ENCODE measurements at places on chromosomes 16 and 17.
A peak's percentile ranks its signal among the peaks of the same experiment; 100 is the strongest.

DNA sequence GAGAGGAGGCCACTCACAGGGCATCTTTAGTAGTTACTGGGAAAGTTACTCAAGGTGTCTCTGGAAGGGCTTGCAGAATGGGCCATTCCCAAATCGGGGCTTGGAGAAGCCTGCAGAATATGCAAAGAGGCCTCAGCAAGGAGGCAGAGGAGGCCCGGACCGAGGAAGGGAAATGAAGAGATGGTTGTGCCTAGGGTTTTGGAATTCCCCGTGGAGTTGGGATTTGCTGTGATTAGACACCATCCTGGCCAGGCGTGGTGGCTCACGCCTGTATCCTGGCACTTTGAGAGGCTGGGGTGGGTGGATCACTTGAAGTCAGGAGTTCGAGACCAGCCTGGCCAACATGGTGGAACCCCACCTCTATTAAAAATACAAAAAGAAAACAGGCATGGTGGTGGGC, 193.0 kb downstream of the IRF8 start:
- DNase-seq: no peak

- DNase-seq: no peak
Observed at GRCh38 chr16:4011940-4012629, 104.2 kb downstream of the ADCY9 start.

GRCh38 chr16:67025210-67025550, 3.8 kb upstream of the CBFB start:
- no peak for DNase-seq

DNA sequence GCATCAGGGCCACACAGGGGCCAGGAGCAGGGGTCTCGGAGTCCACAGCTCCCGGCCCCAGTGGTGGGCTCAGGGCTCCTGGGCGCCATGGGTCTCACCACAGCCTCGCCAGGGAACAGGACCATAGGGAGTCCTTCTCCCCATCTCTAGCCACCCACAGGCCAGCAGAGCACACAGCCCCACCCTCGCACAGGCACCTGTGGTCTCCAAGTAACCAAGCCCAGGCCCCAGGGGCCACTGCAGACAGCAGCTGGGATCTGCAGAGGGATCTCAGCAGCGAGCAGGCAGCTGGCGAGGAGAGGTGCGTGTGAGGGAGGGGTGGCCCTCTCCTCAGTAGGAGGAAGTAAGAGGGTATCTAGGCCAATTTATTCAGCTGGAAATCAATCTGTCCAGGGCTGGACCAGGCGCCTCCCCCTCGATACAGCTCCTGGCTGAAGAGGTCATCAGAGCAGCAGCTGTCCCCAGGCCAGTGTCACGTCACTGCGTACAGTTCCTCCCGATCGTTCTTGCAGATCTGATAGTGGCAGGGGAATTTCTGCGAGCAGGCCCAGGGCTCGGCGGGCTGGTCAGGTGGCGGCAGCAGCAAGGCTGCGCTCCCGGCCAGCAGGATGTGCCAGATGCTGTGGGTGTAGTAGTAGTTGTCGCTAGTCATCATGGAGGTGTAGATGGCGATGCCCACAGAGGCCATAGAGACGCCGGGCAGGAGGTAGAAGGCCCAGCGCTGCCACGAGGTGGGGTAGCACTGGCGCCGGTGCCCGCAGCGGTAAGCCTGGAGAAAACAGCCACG, 1.4 kb upstream of the MRPL28 start:
- no peak for DNase-seq

- DNase-seq: no peak
Observed at GRCh38 chr17:15406081-15406480, 61.3 kb downstream of the CDRT4 start.

DNA sequence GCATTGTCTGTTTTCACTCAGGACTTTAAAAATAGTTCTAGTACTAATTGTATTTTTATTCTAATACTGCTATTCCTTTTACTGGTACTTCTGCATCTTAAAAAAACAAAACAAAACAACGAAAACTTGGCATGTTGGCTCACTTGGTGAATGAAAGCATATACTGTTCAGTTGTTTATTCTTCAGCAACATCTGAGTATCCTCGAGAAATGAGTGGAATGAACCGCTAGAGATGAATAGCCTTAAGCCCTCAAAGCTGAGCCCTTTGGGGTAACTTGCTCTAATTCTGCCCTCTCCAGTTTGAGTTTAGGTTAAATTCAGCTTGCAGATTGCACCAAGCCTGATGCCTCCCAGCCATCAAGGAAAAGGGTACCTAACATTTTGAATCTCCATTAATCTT, 126.5 kb downstream of the WWOX start:
- DNase-seq: no peak

DNA sequence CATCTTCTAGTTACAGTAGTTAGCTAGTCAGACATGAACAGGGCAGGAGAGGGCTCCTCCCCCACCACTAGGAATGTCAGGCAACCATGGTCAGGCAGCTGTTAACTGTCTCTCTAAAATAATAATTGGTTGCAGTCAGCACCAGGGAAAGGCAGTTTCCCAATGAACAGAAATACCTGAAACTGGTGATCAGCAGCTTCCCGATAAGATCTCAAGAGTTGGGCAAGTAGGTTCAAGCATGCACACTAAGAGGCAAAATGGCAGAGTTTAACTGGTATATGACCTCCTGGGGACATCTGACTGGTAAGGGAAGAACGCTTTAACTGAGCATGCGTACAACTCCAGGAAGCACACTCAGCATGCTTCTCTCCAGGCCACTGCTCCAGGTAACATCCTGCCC, 12.6 kb upstream of the XYLT1 start:
- DNase-seq: no peak

DNA sequence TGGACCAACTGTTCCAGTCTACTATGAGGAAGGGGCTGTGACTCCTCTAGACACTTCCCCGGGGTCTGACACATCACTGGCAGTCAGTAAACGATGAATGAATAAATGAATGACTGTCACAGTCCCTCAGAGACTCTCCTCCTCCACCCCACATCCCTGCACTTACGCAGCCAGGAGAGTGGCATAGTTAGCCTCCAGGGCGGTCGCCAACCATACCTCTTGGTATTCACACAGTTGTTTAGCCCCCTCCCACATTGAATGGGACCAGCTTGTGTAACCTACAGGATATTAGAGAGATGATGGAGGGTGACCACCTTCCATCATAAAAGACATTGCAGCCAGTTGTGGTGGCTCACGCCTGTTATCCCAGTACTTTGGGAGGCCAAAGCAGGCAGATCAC, 25.7 kb downstream of the UBALD1 start:
- DNase-seq: no peak

- DNase-seq: no peak
Observed at GRCh38 chr17:44687756-44688155, 1.8 kb downstream of the CCDC43 start.

DNA sequence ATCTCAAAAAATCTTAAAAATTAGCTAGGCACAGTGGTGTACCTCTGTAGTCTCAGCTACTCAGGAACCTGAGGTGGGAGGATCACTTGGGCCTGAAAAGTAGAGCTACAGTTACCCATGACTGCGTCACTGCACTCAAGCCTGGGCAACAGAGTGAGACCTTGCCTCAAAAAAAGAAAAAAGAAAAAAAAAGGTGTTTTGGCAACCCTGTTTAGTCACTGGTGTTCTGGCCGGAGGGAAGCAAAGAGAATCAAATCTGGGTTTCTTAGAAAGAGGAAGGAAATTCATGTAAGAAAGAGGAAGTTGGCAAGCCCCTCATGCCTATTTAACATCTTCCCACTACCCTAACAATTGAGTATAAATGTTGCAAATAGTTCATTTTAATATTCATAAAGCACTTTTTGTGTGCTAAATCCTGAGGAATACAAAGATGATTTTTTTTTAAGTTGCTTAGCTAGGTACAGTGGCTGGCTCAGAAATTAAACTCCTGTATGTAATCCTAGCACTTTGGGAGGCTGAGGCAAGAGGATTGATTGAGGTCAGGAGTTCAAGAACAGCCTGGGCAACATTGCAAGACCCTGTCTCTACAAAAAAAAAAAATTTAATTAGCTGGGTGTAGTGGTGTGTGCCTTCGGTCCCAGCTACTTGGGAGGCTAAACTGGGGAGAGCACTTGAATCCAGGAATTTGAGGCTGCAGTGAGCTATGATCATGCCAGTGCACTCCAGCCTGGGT, 6.5 kb upstream of the USP32 start:
- peak; percentile 97 for DNase-seq

DNA sequence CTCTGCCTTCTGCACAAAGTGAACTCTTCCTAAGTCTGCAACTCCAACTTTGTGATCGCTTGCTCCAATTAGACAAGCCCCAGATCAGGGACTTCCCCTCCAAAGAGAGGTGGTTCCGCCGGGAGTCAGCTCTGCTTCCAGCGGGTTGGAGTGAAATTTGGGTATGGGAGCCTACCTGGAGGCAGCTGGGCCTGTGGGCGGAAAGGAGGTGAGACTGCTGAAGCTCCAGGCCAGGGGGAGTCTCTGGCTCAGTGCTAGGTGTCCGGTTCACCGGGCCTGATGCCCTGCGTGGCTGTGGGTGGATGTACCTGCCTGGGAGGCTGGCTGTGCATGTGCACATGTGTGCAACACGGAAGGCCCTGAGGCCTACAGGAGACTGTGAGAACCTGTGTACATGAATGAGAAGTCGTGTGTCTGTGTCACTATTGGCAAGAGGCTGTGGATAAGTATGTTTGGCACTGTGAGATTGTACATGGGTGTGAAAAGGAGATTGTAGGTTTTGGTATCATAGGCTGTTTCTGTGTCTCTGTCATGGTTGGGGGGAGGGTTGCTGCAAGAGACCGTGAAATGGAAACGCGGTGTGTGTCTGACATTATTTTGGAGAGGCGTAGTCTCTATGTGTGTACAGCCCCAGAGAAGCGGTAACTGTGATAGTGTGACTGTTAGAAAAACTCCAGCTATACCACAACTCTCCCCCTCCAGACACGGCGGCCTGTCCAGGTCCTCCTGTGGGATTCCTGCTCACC, 4.2 kb downstream of the LHX1 start:
- DNase-seq: no peak

GRCh38 chr17:6254036-6254435, 180.9 kb downstream of the AIPL1 start:
- no peak for DNase-seq

GRCh38 chr17:48175692-48176470, 68.3 kb downstream of the SNX11 start:
- no peak for DNase-seq

GRCh38 chr17:8056976-8057625, 18.2 kb downstream of the ALOX15B start:
- DNase-seq: no peak

DNA sequence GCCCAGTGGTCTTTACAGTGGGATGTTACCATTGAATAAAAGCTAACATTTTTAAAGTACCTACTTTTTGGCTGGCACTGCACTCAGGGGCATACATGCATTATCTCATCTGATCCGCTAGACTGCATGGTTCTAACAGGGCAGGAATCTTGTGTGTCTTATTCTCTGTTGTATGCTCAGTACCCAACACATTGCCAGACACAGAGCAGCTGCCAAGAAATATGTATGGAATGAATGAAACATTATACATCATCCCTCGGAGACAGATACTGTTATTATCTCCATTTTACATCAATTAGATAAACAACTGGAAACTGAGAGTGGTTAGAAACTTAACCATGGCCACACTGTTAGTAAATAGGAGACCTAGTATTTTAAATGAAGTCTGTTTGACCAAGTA, 74.1 kb upstream of the CDH11 start:
- DNase-seq: no peak

GRCh38 chr17:338442-339192, 14.0 kb downstream of the RPH3AL start:
- DNase-seq: no peak

DNA sequence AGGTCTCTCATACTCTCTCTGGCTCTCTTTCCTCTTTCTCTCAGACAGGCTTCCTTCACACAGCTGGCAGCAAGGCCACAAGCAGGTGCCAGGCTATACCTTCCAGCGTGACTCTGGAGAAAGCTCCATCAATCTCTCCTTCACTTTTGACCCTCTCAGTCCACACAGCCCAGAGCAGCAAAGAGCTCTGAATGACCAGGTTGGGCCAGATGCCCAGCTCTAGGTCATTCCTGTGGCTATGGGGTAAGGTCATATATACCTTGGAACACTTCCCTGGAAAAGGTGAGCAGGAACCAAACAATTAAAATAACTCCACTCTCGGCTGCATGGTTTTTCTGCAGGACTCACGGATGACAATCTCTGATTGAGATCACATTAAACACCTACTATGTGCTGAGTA, 8.8 kb downstream of the ADAP2 start:
- no peak for DNase-seq

DNA sequence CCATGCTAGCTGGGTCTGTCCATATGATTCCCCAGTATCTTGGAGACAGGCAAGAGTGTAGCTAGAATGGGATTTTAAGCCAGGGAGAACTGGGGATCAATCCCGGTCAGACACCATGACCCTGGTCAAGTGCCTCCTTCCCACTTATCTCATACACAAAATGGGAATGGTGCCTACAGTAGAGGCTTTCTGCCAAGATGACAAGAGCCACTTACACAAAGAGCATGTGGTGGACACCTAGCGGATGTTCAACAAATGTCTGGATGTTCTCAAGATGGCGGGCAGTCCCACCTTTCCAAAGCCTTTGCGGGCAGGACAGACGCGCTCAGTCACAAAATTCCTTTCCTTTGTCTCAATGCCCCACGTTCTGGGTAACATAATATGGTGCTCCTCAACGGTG, 57.3 kb downstream of the MAF start:
- DNase-seq: no peak

DNA sequence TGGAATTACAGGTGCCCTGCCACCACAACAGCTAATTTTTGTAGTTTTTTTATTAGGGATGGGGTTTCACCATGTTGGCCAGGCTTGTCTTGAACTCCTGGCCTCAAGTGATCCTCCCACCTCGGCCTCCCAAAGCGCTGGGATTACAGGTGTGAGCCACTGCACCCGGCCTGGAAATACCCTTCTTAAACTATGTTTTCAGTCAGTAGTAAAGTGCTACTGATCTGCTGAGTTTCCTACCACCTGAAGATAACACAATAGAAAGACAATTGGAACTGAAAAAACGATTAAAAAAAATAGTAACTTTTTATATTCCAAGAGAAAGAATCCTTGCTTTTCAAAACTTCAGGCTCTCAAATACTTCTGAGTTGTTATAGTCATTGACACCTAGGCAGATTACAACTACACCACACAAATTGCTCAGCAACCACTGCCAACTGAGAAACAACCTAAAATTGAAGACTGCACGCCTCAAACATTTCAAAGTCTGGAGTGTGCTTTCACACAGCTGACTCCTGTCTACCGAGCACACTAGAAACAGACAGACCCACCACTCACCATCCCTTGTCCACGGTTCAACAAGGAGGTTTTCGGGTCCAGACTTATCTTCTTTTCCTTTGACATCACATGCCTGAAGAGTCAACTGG, 40.9 kb downstream of the ZZEF1 start:
- no peak for DNase-seq
